Psoas muscle (tissue), 8 donors: ENCODE measurements at places on chromosomes 5 and 9. TPM values are rescaled to one million over a fixed set of nuclear protein-coding genes. Genes with fewer than 3 reads are reported as not detected.

Gene IL9
- total RNA-seq, result not detected

GRCh38 chr9:134891053-134891452, 10.4 kb downstream of the FCN2 start:
- no peak overlapping the region for H3K27ac ChIP-seq
- no peak overlapping the region for H3K4me3 ChIP-seq
- no peaks in the 10 kb centered on the region for H3K36me3 ChIP-seq
- H3K27me3 ChIP-seq, result no peaks in the 10 kb centered on the region
- no peaks in the 10 kb centered on the region for H3K4me1 ChIP-seq
- no peak for DNase-seq

DNA sequence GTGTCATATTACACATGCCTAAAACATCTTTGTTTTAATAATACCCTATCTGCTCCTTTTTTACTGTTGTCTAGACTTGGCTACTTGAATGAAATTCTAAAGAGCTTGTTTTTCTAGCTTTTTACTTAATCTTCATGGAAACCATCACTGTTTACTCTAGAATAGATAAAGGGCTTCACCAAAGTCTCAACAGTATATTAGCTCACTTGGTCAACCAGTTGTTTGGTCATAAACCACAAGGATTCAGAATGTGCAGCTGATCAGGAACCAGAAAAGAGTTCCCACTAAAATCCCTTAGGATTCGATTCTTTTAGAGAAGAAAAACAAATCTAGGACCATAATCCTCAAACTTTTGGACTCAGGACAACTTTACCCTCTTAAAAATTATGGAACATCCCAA, 38.0 kb downstream of the CDO1 start:
- no peak for DNase-seq
- no peaks in the 10 kb centered on the region for H3K27me3 ChIP-seq
- H3K27ac ChIP-seq, result no peak overlapping the region
- H3K4me3 ChIP-seq, result no peak overlapping the region

DNA sequence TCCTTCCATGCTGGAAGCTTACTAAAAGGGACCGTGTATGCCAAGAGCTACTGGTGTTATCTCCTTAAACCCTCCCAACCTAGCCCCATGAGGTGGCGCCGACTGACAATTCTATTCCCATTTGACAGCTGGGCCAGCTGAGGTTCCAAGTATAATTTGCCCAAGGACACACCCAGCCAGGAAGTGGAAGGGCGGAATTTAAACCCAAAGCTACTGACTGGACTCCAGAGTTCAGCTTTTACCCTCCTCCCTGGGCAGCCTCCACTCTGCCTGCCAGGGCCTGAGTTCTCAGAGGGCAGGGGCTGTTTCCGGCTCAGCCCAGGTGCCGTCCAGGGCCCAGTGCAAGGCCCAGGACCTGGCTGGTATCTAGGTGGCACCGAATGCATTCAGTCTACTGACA, 71.8 kb downstream of the C9orf50 start:
- peak overlapping the region; percentile 56 for H3K4me3 ChIP-seq
- no peaks in the 10 kb centered on the region for H3K36me3 ChIP-seq
- H3K4me1 ChIP-seq, result peaks cover 4% of the 10 kb centered on the region
- peak overlapping the region; percentile 24 for H3K27ac ChIP-seq

- no peaks in the 10 kb centered on the region for H3K27me3 ChIP-seq
- no peaks in the 10 kb centered on the region for H3K36me3 ChIP-seq
- H3K27ac ChIP-seq, result no peak overlapping the region
- no peak for DNase-seq
- H3K4me3 ChIP-seq, result no peak overlapping the region
Measured at GRCh38 chr9:36935768-36936497, 98.1 kb downstream of the PAX5 start.

GRCh38 chr5:148734518-148734917, 80.2 kb upstream of the HTR4 start:
- no peaks in the 10 kb centered on the region for H3K36me3 ChIP-seq
- no peak overlapping the region for H3K27ac ChIP-seq
- H3K27me3 ChIP-seq, result no peaks in the 10 kb centered on the region
